ENCODE measurements at places on chromosomes 6 and 20.
A peak's percentile ranks its signal among the peaks of the same experiment; 100 is the strongest.

- peak; percentile 73 for DNase-seq
Observed at GRCh38 chr6:121436960-121437850, 1.8 kb downstream of the GJA1 start.

GRCh38 chr6:7851780-7852179 is 58.8 kb downstream of the TXNDC5 start:
- DNase-seq, result no peak

DNA sequence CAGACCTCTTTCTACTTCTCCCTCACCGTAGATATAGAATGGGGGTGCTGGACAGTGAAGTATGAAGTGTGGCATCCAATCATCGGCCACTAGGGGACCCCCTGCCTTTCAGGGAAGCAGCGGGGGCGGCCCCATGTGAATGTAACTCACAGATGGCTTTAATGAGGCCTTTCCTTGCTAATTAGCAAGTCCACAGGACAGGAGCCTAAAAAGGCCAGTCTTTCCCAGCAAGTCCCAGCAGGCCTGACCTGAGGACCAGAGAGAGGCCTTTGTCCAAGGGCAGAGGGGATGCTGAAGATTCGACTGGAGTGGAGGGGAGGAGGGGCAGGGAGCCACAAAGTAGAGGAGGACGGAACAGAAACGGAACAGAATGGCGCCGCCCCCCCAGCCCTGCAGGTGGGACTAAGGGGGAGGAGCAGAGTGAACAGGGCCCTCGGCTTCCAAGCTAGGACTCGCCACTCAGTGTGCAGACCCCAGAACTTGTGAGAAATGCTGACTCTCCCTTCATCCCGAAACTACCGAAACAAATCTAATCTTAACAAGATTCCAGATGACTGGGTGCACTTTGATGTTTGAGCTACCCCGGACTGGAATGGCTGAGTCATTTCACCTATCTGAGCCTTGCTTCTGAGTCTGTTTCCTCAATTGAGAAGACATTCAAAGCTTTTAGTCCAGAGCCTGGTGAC is 5.8 kb downstream of the C6orf132 start:
- peak; percentile 67 for DNase-seq

DNA sequence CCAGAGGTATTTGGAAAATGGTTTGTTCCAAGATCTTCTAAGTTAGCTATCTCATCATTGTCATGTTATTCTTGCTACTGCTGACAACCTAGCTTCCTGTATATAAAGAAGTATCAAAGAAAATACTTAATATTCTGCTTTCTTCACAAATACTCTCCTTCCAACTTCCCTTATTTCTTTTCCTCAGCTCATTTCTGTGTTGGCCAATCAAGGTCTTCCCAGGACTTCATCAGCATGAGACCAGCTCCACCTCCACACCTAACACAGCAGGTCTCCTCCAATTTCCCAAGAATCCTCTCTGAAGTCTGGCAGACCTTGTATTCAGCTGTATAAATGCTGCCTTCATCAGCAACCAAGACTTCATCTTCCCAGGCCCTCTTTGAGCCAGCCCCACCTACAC is 538.6 kb upstream of the JARID2 start:
- DNase-seq, result no peak

DNA sequence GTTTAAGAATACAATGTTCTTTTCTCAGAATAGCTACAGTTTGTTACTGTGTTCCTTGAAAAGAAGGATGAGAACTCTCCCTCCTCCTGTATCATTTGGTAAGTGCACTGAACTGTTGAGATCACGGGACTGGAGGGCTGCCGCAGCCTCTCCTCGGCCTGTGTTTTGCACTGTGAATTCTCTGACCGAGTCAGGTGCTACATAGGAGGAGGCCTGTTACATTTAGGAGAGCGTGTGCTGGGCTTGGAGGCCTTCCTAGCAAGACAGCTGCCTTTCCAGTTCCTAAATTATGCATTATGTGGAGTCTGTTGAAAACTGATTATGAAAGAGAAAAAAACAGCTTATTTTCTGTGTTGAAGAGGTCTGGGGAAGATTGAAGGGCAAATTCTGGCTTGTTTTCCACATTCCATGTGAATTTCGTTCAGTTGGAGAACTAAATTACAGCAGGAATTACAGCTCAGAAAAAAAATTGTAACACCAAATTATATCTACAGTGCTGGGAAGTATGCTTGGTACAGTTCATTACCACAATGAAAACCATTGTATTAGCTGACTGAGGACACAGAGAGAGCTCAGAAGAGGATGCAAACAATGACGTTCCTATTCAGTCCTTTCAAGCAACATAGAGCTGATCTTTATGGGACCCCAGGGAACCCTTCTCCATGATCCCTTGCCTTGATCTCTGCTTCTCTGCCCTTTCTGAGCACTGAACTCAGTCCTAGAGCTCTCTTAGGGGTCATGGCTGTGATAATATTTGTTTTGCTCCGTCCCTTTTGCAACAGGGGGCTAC is 2.8 kb downstream of the TMC2 start:
- no peak for DNase-seq

- no peak for DNase-seq
Observed at GRCh38 chr20:39800548-39800947, 838.4 kb downstream of the DHX35 start.

DNA sequence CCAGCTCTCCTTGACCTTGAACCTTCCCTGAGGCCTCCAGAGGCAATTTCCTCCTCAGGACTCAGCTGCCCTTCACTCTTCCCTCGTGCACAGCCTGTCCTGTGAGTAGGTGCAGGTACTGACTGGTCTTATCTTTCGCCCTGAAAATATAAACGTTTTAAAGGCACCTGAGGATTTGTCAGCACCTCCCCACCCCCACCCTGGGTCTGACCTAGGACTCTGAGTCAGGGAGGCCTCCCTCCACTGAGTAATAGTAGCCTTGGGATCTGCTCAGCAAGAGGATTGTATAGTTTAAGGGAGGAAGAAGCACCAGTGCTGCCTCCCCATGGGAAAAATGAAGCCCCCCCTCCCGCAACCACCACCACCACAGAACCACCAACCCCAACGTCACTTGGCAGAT is 54.6 kb downstream of the PPARD start:
- DNase-seq, result no peak

DNA sequence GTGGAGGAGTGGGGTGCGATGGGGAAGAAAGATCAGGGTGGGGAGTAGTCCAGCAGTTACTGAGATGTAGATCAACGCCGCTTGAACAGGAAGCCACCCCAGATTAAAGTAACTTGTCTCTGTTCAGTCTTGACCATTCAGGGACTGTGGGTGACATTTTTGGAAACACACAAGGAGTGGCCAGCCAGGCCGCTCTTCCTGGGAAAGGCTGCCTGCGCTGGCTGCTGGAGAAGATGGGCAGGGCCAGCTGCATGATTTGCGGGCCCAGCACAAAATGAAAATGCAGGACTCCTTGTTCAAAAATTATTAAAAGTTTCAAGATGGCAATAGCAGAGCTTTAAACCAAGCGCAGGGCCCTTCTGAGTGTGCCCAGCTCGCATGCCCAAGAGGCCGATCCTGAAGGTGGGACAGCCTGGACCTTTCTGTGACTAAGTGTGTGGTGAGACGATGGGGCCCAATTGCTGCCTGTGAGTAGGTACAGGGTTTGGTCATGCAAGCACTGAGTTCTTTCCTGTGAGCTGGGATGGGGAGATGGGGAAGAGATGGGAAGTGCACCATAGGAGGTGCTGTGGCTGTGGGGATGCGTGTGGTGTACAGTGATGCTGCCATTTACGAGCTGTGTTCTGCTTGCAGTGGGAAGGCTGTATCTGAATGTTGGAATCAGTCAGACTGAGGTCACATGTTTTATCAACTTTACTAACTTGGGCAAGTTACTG is 51.3 kb downstream of the DAAM2 start:
- no peak for DNase-seq

- no peak for DNase-seq
Observed at GRCh38 chr20:50312682-50313521, 122.3 kb downstream of the CEBPB start.

DNA sequence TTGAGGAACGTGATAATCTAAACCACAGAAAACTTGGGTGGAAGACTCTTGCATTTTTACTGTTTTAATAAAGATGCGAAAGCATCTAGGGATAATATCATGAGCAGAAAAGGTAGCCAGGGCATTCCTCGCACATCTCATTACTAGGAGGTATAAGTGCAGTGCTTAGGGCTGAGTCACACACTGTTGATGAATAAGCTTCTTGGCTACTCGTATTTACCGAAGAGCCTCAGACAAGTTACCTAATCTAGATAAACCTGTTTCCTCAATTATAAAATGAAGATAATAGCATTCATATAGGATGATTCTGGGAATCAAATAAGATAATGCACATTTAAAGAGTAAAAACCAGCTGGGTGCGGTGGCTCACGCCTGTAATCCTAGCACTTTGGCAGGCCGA is 780 bp upstream of the KIAA0319 start:
- no peak for DNase-seq

DNA sequence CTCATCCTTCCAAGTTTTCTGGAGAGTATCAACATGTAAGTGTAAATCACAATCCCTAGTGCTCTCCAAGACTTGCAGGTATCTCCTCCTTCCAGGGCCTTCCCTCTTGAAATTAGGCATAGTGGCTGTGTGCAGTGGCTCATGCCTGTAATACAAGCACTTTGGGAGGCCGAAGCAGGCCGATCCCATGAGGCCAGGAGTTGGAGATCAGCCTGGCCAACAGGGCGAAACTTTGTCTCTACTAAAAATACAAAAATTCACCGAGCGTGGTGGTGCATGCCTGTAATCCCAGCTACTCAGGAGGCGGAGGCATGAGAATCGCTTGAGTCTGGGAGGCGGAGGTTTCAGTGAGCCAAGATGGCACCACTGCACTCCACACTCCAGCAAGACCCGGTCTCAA is 9.4 kb upstream of the ANGPT4 start:
- no peak for DNase-seq

DNA sequence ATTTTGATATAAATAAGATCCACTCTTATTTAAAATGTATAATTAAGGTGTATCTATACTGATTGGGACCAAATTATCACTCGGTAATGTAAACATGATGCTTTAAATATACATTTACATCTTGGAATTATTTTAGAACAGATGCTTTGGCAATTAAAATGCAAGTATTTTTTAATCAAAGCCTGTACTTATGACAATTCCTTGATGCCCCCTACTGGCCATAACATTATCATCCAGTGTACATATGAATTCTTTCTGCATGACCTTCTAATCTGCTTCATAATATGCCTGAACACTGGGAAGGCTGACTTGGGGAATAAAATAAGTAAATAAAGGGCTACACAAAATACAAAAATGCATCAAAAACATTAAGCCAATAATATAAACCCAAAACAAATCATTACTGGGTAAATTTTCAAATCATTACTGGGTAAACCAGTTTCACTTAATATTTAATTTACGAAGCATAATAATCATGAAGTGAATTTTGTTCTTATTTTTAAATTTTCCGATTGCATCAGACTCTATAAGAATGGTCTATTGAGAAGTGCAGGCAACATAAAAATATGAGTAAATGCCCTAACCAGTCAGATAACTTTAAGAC is 65.1 kb downstream of the CGA start:
- no peak for DNase-seq

DNA sequence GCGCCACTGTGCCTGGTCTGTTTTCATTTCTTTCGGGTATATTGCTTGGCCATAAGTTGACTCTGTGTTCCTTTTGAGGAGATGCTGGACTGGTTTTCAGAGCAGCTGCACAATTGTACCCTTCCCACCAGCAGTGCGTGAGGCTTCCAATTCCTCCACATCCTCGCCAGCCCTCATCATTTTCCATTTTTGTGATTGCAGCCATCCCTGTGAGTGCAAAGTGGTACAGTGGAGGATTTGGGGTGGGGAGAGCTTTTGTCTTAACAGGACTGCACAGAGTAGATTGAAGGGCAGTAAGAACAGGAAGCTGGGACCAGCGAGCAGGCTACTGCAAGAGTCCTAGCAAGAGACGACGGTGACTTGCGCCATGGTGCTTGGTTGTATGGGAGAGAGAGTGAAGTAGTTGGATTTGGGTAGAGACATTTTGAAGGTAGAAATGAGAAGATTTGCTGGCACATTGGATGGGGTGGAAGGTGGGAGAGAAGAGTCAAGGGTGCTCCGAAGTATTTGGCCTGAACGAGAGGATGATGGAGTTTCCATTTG is 18.3 kb downstream of the BCAS4 start:
- no peak for DNase-seq

GRCh38 chr6:93165850-93166430 is 253.4 kb downstream of the EPHA7 start:
- no peak for DNase-seq

- peak; percentile 82 for DNase-seq
Observed at GRCh38 chr20:34522969-34523871, 7.0 kb downstream of the DYNLRB1 start.

DNA sequence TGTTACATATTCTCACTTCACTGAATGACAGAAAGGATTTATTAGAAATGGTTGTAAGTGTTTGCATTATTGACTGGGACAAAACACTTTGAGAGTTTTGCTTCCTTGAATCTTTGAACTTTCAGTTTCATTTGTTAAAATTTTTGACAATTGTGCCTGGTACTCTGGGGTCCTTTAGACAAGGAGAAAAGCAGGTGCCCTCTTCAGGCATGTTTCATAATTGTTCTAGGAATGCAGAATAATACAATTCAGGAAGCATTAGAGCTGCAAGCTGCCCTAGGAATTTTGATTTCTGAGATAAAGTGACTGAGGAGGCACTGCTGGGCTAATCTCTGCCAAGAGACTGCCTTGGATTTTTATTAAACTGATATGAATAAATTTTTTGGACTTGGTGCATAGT is 49.7 kb downstream of the TOP1 start:
- no peak for DNase-seq

GRCh38 chr20:63639093-63639975 is 12.4 kb upstream of the GMEB2 start:
- DNase-seq, result no peak

GRCh38 chr6:115001731-115002350 is 659.0 kb upstream of the HS3ST5 start:
- no peak for DNase-seq

- no peak for DNase-seq
Observed at GRCh38 chr6:95587989-95588388, 10.7 kb downstream of the MANEA start.

- no peak for DNase-seq
Observed at GRCh38 chr20:41534842-41535241, 83.3 kb downstream of the CHD6 start.

- DNase-seq, result no peak
Observed at GRCh38 chr6:134678436-134678889, 271.4 kb downstream of the ALDH8A1 start.

DNA sequence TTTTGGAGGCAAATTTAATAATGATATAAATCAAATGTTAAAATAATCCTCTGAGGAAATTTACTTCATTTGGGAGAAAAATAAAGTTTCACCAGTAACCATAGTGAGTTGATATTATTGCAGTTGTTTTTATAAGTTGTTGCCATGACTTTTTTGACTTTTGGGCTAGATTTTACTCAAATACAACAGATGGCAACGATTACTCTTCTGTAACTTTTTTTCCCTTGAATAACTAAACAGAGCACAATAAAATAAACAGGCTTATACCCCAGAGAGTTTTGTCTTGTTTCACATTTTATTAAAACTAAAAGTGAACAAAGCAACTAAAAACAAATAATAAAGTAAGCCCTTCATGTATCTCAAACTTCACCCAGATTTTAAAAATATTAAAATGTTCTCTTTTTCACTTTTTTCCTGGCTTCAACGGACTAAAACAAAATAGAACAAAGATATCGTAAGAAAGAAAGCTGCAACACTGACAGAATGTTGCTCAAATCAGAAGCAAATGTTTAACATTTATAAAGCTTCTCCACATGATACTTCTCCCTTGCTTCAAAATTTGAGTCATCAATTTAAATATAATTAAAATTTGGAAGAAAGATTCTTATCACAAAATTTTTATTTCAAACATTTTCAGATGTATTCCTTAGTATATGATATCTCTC is 42.5 kb upstream of the BMP5 start:
- DNase-seq, result no peak
